ENCODE measurements at places on chromosomes 16 and 17. TPM values are rescaled to one million over a fixed set of nuclear protein-coding genes. Genes with fewer than 3 reads are reported as not detected.

Gene HOXB5
- not detected for total RNA-seq

DNA sequence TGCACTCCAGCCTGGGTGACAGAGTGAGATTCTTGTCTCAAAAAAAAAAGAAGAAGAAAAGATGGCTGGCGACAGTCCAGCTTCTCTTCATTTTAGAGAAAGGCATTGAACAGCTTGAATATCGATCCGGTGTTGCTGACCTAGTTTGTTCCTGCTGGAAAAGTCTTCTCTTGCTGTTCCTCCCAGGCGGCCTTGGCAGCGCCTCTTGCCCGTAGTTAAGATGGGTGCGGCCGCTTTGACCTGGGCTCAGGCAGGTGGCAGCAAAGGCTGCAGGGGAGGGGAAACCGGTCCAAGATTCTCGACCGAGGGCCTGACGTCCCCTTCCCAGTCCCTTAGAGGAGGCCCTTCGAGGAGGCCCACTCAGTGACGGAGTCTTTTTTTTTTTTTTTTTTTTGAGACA lies 3.8 kb upstream of the ZNF764 start:
- DNase-seq: no peak
- H3K27me3 ChIP-seq: no peaks in the 10 kb centered on the region
- H3K4me1 ChIP-seq: peaks cover 13% of the 10 kb centered on the region
- H3K4me3 ChIP-seq: peak overlapping the region; percentile 48

DNA sequence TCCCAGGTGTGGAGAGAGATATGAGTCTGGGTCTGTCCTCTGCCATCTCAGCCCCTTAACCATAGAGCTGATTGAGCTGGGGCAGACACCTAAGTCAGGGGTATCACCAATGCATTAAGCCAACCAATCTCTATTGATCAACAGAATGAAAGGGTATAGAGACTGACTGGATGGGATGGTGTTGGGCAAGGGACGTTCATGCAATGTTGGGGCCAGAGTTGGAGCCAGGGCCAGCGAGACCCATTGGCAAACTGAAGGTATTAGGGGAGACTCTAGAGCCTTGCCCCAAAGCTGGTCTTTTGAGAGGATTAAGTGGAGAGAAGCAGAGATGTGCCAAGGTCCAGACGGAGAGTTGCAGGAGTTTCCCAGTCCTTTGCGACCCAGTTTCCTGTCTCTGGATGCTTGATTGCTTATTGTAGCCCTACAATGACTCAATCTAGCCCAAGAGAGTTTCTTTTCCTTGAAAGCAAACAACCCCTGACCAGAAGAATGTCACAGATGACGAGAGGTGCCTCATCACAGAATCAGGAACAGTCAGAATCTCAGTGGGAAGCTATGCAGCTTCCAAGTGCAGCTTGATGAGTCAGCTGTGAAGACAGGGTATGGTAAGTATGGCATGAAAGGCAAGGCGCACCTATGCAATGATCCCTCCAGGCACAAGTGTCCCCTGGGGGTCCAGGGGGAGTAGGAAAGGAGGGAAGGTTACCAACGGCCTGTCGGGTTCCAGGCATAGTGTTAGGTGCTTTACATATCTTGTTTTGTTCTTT lies 137.2 kb downstream of the UTP18 start:
- no peak for DNase-seq
- H3K4me3 ChIP-seq: no peak overlapping the region
- no peaks in the 10 kb centered on the region for H3K4me1 ChIP-seq
- H3K27ac ChIP-seq: no peak overlapping the region

Gene C17orf100
- 7.7 TPM for total RNA-seq

DNA sequence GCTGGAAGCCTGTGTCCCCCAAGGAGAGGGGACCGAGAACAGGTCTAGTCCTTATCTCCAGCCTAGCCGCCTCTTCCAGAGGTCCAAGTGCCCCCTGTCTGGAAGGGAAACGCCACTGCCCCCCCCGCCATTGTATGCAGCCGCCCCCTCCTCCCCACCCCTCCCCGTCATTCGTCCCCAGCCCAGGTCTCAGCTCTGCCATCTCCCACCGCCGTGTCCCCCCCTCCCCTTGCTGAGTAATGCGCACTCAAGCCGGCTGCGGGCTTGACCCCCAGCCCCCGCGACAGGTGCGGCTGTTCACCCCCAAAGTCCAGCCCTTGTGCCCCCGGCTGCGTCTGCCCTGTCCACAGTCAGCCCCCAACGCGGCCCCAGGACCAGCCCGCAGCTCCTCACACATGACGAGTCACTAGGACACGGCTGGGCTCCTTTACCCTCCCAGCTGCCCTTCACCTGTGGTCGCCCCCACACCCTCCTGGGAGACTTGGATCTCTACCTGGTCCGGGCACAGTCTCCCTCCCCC lies 622 bp downstream of the GPRC5B start:
- H3K4me3 ChIP-seq: no peak overlapping the region
- H3K27ac ChIP-seq: no peak overlapping the region

DNA sequence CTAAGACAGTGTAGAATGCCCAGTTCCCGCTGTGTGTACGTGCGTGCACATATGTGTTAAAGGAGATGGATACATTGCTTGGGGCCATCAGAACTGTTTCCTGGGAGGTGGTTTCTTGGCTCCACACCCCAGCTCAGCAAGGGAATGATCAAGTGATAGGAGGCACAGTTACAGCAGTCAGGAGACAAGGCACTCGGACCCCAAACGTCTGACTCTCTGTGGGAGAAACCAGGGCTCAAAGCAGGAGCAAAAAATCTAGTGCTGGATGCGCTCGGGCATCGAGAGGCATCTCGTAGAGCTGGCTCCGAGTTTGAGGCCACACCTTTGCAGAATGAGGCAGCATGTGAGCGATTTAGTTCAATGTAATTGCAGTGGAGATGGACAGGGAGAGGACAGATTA lies 71.9 kb downstream of the RBBP6 start:
- no peaks in the 10 kb centered on the region for H3K36me3 ChIP-seq
- no peak for DNase-seq
- peaks cover 27% of the 10 kb centered on the region for H3K27me3 ChIP-seq
- peaks cover 11% of the 10 kb centered on the region for H3K4me1 ChIP-seq
- H3K4me3 ChIP-seq: no peak overlapping the region
- no peak overlapping the region for H3K27ac ChIP-seq

Gene KLHL10
- total RNA-seq: 0.12 TPM

- H3K27ac ChIP-seq: no peak overlapping the region
- H3K4me1 ChIP-seq: peaks cover 32% of the 10 kb centered on the region
- H3K36me3 ChIP-seq: no peaks in the 10 kb centered on the region
- H3K4me3 ChIP-seq: no peak overlapping the region
- no peak for DNase-seq
- H3K27me3 ChIP-seq: no peaks in the 10 kb centered on the region
Measured at GRCh38 chr17:80761110-80761871, 216.7 kb downstream of the RPTOR start.

- no peak for DNase-seq
- no peaks in the 10 kb centered on the region for H3K27me3 ChIP-seq
- no peaks in the 10 kb centered on the region for H3K36me3 ChIP-seq
- H3K4me3 ChIP-seq: no peak overlapping the region
- H3K27ac ChIP-seq: no peak overlapping the region
Measured at GRCh38 chr17:42087042-42087701, 11.1 kb downstream of the ZNF385C start.

Gene ASPHD1
- not detected for total RNA-seq

Gene PITPNM3
- total RNA-seq: 0.49 TPM

DNA sequence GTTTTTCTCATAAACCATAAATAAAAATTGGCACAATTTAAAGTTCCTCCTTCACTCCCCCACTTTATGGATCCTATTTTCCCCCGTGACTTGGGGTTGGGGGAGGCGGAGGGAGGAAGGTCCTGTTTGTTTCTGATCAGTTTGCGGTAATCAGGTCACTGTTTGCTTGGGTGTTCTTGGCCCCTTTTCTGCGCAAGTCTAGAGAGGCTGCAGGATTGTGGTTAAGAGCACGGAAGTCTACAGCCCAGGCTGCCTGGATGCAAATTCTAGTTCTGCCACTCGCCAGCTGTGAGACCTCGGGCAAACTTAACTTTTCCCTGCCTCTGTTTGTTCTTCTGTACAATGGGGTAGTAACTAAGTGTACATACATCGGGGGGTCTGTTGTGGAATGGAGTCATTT lies 12.1 kb downstream of the ATP2C2 start:
- H3K27me3 ChIP-seq: no peaks in the 10 kb centered on the region
- no peaks in the 10 kb centered on the region for H3K4me1 ChIP-seq
- peak; percentile 19 for DNase-seq
- no peaks in the 10 kb centered on the region for H3K36me3 ChIP-seq
- H3K4me3 ChIP-seq: no peak overlapping the region

Gene KRT31
- total RNA-seq: not detected

DNA sequence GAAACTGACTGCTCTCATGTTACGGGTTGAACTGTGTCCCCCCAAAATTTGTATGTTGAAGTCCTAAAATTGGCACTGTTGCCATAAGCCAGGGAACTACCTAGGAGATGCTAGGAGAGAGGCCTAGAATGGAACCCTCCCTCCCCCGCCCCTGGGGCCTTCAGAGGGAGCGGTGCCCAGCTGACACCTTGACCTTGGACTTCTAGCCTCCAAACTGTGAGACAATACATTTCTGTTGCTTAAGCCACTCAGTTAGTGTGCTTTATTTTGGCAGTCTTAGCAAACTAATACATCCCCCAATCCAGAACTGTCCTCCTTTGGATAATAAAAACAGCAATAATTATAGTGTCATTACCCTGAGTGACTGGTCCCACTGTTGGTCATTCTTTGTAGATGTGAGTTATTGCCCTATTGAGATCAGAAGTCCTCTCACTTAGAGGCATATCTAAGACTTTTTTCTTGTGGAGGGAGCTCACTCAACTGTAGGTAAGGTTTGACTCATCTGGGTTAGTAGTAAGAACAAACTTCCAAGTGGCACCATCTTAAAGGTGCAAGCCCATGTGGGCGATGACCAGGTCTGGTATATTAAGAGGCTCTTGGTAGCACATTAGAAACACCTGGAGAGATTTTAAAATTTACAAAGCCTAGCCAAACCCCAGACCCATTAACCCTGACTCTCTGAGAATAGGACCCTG lies 93.0 kb upstream of the HLF start:
- H3K27ac ChIP-seq: no peak overlapping the region
- no peaks in the 10 kb centered on the region for H3K27me3 ChIP-seq
- no peak for DNase-seq
- no peak overlapping the region for H3K4me3 ChIP-seq

All from B cell (primary cell).